ENCODE measurements at places on chromosomes 5 and 9. TPM values are rescaled to one million over a fixed set of nuclear protein-coding genes. Genes with fewer than 3 reads are reported as not detected.

Gene TEK
- total RNA-seq: 3.0 TPM

Gene NOXA1
- 0.26 TPM for total RNA-seq

Gene INPP5E
- total RNA-seq: 10.0 TPM

Gene SMC5
- 16.8 TPM for total RNA-seq

Gene ADAMTS13
- 4.0 TPM for total RNA-seq

Gene CDC25C
- 11.1 TPM for total RNA-seq

Gene ECSCR
- 0.80 TPM for total RNA-seq

Gene DBH
- total RNA-seq: not detected

Gene NEK6
- 41.0 TPM for total RNA-seq

Gene CDX1
- not detected for total RNA-seq

Gene PCAT7
- not detected for total RNA-seq

Gene NTRK2
- not detected for total RNA-seq

Gene SPINK7
- total RNA-seq: not detected

Gene CARD9
- 4.7 TPM for total RNA-seq

Gene SPINK5
- total RNA-seq: not detected

Gene ADAMTSL2
- 2.4 TPM for total RNA-seq

Gene PARP8
- total RNA-seq: 4.3 TPM

Gene GMCL2
- not detected for total RNA-seq

Gene CNOT6
- total RNA-seq: 11.1 TPM

Gene UBE2QL1
- not detected for total RNA-seq

Gene SLC34A1
- total RNA-seq: not detected

Gene OR1J1
- not detected for total RNA-seq

Gene MEGF10
- total RNA-seq: 6.3 TPM

Gene C5orf52
- not detected for total RNA-seq

Gene KDM4C
- total RNA-seq: 16.4 TPM

Gene PROB1
- total RNA-seq: 5.6 TPM

Gene SNCAIP
- 2.6 TPM for total RNA-seq

Gene SHOC1
- total RNA-seq: not detected

Gene IL4
- total RNA-seq: not detected

Gene IL5
- not detected for total RNA-seq

Gene SMIM32
- not detected for total RNA-seq

Gene CNTLN
- 6.3 TPM for total RNA-seq

Gene SPINK6
- not detected for total RNA-seq

Gene ERAP2
- total RNA-seq: 2.8 TPM

Gene AGXT2
- not detected for total RNA-seq

Gene CSF1R
- total RNA-seq: not detected

Gene LECT2
- total RNA-seq: not detected

Gene ADAMTS19
- 0.39 TPM for total RNA-seq

Gene ELOVL7
- total RNA-seq: not detected

Gene BRD3
- total RNA-seq: 12.4 TPM

Gene CERCAM
- 144 TPM for total RNA-seq

Gene FAM169A
- under 0.01 TPM for total RNA-seq

Gene ZFP2
- total RNA-seq: 0.39 TPM

Gene KLF4
- total RNA-seq: 10.0 TPM

Gene GLDC
- 2.2 TPM for total RNA-seq

Gene LPAR1
- 116 TPM for total RNA-seq

Data from epithelial cell of alveolus of lung (primary cell).